ENCODE measurements at places on chromosomes 2 and 18.
A peak's percentile ranks its signal among the peaks of the same experiment; 100 is the strongest.

DNA sequence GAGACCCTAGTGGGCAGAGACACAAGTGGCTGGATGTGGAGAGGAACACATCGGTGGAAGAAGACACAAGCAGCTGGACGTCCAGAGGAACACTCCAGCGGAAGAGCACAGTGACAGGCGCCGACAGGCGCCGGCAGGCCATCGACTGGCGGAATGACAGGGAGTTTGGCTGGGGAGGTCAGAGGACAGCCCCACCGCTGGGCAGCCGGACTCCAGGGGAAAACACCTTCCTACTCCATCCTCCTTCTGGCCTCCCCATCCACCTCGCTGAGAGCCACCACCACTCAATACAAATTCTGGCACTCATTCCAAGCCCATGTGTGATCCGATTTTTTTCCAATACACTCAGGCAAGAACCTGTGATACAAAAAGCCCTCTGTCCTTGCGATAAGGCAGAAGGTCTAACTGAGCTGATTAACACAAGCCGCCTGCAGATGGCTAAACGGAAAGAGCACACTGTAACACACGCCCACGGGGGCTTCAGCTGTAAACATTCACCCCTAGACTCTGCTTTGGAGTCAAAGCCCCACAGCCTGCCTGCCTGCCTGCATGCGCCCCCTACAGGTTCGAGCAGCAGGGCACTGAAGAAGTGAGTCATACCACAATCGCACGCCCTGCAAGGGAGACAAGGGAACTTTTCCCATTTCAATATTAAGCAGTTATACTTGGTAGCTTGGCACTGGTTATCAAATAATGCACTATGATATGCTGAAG, 50.2 kb upstream of the LRP1B start:
- peak; percentile 12 for DNase-seq

DNA sequence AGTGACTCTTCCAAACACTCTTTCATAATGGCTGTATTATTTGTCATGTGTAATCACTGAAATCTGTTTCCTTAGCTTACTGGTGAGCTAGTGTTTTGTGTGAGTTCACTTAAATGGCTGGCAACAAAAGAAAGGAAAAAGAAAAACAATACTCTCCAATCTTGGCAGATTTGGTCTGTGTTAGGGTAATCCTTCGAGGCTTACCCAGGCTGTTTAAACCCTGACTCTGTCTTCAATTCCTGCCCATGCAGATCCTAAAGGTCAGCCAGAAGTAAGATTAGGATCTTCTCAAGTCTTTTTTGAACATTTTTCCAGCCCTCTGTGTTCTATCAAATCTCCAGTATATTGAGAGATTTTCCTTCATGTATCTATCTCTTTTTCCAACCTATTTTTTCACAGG, 85.3 kb downstream of the CCDC178 start:
- DNase-seq = no peak

- no peak for DNase-seq
These were observed 8.5 kb upstream of the ATP8B1 start for GRCh38 chr18:57811477-57812125.

GRCh38 chr2:200730302-200730701, 81.4 kb upstream of the BZW1 start:
- no peak for DNase-seq

GRCh38 chr2:234793212-234793785, 158.5 kb upstream of the SH3BP4 start:
- no peak for DNase-seq
